ENCODE measurements at places on chromosomes 13 and 19.

- DNase-seq = no peak
Measured at GRCh38 chr13:41603917-41604316, 146.6 kb downstream of the RGCC start.

DNA sequence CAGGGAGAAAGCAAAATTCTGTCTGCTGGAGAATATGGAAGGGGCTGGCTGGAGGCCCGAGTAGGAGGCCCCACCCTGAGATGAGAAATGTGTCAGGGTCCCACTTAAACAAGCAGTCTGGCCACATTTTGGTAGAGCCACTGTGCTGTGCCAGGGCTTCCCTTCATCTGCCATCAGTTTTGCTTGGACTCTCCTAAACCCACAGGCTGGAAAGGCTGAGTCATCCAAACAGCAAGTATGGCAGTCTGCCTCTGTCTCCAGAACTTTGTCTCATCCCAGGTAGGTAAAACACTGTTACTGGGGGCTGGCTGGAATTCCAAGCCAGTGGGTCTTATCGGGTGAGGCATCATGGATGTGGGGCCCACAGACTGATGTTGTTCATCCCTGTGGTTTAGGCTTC, 1390.6 kb downstream of the UQCRFS1 start:
- no peak for DNase-seq

DNA sequence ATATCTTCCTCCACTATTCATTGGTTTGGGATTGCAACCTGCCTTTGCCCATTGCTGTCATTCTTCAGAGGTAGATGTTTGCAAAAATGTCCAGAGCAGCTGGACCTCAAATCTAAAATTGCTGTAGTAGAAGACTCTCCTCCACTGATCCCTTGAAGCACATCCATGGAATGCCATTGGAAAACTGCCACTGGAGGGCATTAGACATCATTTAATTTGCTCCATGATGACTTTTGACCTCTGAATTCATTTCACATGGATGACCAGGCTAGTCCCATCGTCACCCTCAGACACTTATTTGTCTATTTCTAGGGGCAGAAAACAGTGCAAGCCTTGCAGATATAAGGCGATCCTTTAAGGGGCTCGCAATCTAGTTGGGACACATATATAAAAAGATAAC, 33.9 kb upstream of the FLT1 start:
- no peak for DNase-seq

- DNase-seq = no peak
Measured at GRCh38 chr13:20161951-20162300, 1.1 kb upstream of the GJA3 start.

- no peak for DNase-seq
Measured at GRCh38 chr13:38662362-38662761, 24.5 kb upstream of the FREM2 start.

GRCh38 chr13:33645591-33646554, 172.1 kb upstream of the RFC3 start:
- no peak for DNase-seq

DNA sequence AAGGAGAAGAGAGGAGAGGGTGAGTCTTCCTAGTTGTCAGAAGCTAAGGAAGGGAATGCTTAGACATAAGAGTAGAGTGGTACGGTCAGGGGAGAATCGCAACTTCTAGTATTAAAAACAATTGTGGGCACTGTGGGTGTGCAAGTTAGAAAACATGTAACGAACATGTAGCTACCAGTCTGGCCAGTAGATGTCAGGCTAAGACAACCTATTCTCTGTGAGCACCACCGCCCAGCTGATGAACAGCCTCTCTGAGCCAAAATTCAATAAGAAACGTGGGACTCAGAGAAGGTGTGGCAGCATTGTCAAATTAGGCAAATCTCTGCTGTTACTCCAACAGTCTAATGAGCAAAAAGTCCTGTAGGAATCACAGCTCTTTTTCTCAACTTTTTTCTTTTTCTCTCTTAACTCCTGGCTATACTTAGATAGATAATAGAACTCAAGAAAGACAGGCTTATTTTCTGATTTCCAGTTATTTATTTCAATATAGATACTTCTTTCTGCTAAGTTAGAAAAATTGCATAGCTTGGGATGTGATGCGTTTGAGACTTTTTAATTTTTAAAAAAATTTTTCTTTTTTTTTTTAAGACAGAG, 186.2 kb downstream of the USP12 start:
- no peak for DNase-seq

- DNase-seq = no peak
Measured at GRCh38 chr13:21696865-21697448, 26.1 kb downstream of the FGF9 start.

GRCh38 chr19:34041925-34042521, 130.3 kb upstream of the LSM14A start:
- peak; percentile 24 for DNase-seq

- DNase-seq = no peak
Measured at GRCh38 chr19:23527797-23528196, 132.5 kb upstream of the ZNF91 start.

GRCh38 chr13:95447814-95448213, 104.7 kb upstream of the CLDN10 start:
- DNase-seq = no peak

GRCh38 chr19:31316201-31316951, 32.9 kb downstream of the TSHZ3 start:
- peak; percentile 53 for DNase-seq

All from AG09309 (cell line).